ENCODE measurements at places on chromosomes 7 and 10. TPM values are rescaled to one million over a fixed set of nuclear protein-coding genes. Genes with fewer than 3 reads are reported as not detected.

DNA sequence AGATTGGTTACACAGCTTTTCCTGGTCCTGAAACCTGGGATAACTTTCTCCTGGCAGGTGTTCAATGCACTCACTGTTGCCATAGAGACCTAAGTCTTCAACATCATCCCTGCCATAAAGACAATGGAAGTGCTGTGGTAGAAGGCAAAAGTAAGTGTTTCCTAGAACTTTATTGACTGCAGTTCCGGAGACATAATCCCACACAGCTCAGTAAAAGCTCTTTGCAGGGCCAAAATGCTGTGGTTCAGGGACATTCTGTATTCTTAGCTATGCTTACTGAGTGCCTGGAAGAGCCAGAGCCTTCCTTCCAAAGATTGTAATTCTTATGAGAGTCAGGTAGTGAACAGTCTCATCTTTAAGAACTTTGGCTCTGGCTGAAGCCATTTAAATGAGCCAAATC lies 5.3 kb downstream of the WIPF3 start:
- H3K27ac ChIP-seq = no peak overlapping the region
- no peak overlapping the region for H3K4me3 ChIP-seq
- peaks cover 13% of the 10 kb centered on the region for H3K4me1 ChIP-seq
- DNase-seq = no peak
- peaks cover 28% of the 10 kb centered on the region for H3K27me3 ChIP-seq

DNA sequence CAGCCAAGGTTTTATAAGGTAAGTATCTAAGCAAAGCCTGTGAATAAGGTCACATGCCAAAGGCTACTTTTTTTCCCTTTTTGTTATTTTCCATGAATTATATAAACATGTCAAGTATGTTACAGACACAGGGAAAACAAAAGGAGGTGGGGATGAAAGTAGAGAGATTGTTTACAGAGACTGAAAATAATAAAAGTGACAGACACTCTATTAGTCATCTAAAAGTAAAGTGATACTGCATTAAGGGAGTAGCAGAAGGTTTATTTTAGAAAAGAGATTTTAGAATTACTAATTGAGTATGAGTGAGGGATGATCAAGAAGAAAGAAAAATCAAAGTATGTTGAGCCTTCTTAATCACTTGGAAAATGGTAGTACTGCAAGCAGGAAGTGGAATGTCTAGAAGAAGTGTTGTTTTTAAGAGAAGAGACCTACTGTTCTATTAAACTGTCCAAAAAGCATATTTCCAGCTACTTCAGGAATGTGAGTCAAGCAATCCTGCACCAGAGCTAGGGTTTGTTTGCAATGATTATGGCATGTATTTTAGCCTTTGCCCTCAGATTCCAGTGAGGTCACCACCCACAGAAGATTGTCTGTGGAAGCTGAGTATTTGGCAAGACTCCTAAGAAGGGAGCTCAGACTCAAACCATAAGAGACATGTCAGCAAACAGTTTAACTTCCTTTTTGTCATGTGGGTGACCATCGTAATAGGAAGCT lies 177.9 kb upstream of the PLXDC2 start:
- no peaks in the 10 kb centered on the region for H3K36me3 ChIP-seq
- H3K27ac ChIP-seq = no peak overlapping the region
- no peaks in the 10 kb centered on the region for H3K27me3 ChIP-seq
- H3K4me1 ChIP-seq = peaks cover 6% of the 10 kb centered on the region

- H3K27ac ChIP-seq = no peak overlapping the region
- no peaks in the 10 kb centered on the region for H3K4me1 ChIP-seq
- H3K27me3 ChIP-seq = no peaks in the 10 kb centered on the region
- no peak overlapping the region for H3K4me3 ChIP-seq
Observed at GRCh38 chr10:74061104-74061503, 63.2 kb downstream of the VCL start.

GRCh38 chr10:102661658-102662028 lies 17.4 kb downstream of the TRIM8 start:
- no peak overlapping the region for H3K27ac ChIP-seq
- H3K4me3 ChIP-seq = peak overlapping the region; percentile 64
- no peaks in the 10 kb centered on the region for H3K27me3 ChIP-seq
- no peak for DNase-seq
- H3K36me3 ChIP-seq = peaks cover 3% of the 10 kb centered on the region

DNA sequence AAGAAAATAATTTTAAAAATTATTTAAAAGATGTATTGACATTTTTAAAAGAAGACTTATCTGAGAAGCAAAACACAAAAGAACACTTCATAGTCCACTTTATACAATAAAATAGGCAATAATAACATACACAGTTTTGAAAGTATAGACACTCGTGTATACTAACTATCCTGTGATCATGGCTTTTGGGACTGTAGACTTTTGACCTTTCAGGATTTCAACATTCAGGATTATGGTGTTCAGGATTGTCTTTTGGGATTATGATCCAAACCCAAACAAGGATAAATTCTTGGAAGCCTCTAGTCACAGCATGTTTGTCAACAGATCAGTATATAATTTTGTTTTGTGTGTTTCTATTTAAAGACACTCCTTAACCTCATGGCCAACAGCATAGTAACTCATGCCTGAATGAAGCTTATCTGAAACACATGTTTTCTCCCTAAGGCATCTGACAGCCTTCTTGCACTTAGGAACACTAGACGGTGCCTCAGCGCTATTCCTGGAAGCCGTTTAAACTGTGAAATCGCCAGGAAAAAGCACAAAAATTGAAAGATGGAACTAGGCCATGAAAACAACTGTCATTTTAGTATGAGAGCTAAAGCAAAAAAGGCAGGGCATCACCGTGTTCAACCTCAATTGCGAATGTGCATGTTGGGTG lies 29.9 kb downstream of the GSAP start:
- no peak overlapping the region for H3K27ac ChIP-seq
- no peak overlapping the region for H3K4me3 ChIP-seq
- no peaks in the 10 kb centered on the region for H3K36me3 ChIP-seq
- no peak for DNase-seq

DNA sequence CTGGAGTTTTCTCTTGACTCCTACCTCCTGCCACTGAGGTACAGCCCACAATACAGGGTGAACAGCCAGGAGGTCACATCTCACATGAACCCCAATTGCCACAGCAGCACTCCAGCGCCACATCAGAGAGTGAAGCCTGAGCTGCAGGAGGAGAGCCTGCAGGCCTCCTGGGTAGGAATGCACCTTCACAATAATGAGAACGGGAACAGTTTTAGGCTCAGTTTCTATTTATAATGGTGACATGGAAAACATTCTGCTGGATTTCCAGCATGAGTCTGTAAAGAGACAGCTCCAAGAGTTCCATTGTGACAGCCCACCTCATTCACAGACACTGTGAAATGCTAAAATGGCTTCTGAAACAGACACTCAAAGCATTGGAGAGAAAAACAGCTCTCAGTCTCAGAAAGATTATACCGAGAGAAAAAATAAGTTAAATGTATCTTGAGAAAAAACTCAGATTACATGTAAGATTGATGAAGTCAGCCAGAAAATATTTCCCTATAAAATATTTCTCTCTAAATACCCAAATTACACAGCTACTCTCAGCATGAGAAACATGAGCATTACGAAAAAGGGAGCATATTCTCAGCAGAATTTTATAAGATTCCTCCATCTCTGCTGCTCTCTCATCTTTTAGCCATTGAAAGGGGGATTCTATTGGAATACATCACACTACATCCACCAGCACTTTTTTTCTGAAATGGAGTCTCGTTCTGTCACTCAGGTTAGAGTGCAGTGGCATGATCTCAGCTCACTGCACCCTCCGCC lies 11.3 kb downstream of the ZNF680 start:
- no peaks in the 10 kb centered on the region for H3K27me3 ChIP-seq
- no peaks in the 10 kb centered on the region for H3K4me1 ChIP-seq
- no peak for DNase-seq
- H3K27ac ChIP-seq = no peak overlapping the region
- H3K36me3 ChIP-seq = peaks cover 72% of the 10 kb centered on the region

- H3K4me1 ChIP-seq = peaks cover under 1% of the 10 kb centered on the region
- H3K27me3 ChIP-seq = no peaks in the 10 kb centered on the region
- peaks cover 63% of the 10 kb centered on the region for H3K36me3 ChIP-seq
- no peak for DNase-seq
Observed at GRCh38 chr10:29681676-29682448, 47.1 kb upstream of the SVIL start.

DNA sequence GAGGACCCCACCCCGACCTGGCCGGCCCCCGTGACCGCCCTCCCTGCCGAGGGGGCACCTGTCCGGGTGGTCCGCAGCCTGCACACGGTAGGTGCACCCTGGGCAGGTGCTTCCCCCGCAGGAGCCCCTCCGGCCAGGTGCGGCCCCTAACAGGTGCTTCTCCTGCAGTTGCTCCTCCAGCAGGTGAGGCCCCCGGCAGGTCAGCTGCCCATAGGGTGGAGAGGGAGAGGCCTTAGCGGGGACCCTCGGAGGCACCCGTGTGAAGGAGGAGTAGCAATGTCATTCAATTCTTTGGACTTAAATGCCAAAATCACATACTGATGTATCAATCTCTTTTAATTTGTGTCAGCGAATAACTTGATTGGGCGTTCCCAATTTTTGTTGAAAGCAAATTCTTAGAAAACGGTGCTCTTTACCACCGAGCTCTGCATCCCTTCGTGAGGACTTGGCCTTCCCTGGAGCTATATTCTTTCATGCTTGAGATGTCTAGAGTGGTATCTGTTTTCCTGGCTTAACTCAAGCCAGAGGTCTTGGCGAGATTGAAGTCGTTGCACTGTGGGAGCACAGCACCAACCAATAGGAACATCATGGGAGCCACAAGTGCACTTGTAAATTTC lies 738 bp upstream of the NCAPG2 start:
- peaks cover 6% of the 10 kb centered on the region for H3K36me3 ChIP-seq
- H3K27ac ChIP-seq = peak overlapping the region; percentile 22
- no peak for DNase-seq
- H3K27me3 ChIP-seq = no peaks in the 10 kb centered on the region

GRCh38 chr10:71289421-71290130 lies 29.5 kb upstream of the SLC29A3 start:
- no peaks in the 10 kb centered on the region for H3K36me3 ChIP-seq
- H3K27ac ChIP-seq = no peak overlapping the region
- H3K4me3 ChIP-seq = no peak overlapping the region
- DNase-seq = no peak

- H3K4me1 ChIP-seq = peaks cover 14% of the 10 kb centered on the region
- no peak overlapping the region for H3K4me3 ChIP-seq
- no peaks in the 10 kb centered on the region for H3K36me3 ChIP-seq
- no peak overlapping the region for H3K27ac ChIP-seq
Observed at GRCh38 chr10:73407495-73407894, 6.4 kb downstream of the ANXA7 start.

GRCh38 chr7:47622946-47623640 lies 41.2 kb upstream of the TNS3 start:
- no peak overlapping the region for H3K4me3 ChIP-seq
- H3K4me1 ChIP-seq = peaks cover 44% of the 10 kb centered on the region
- H3K27ac ChIP-seq = no peak overlapping the region

- no peak within 1 kb of the TSS for H3K27ac ChIP-seq
- no peak for DNase-seq
- H3K4me3 ChIP-seq = no peak within 1 kb of the TSS
- no peaks in the 10 kb centered on the region for H3K4me1 ChIP-seq
- H3K27me3 ChIP-seq = no peaks in the 10 kb centered on the region
Observed at GRCh38 chr7:123844712-123845219, at the start of gene HYAL4. Gene HYAL4, plus strand, starts transcription at chr7:123845169. Its CDS starts 23,105 bp downstream, at chr7:123868274.

- DNase-seq = no peak
- peaks cover 27% of the 10 kb centered on the region for H3K27me3 ChIP-seq
Observed at GRCh38 chr10:120732643-120733313, 118.4 kb upstream of the WDR11 start.

GRCh38 chr7:46034056-46034768 lies 113.1 kb upstream of the IGFBP3 start:
- H3K36me3 ChIP-seq = no peaks in the 10 kb centered on the region
- H3K4me1 ChIP-seq = no peaks in the 10 kb centered on the region

DNA sequence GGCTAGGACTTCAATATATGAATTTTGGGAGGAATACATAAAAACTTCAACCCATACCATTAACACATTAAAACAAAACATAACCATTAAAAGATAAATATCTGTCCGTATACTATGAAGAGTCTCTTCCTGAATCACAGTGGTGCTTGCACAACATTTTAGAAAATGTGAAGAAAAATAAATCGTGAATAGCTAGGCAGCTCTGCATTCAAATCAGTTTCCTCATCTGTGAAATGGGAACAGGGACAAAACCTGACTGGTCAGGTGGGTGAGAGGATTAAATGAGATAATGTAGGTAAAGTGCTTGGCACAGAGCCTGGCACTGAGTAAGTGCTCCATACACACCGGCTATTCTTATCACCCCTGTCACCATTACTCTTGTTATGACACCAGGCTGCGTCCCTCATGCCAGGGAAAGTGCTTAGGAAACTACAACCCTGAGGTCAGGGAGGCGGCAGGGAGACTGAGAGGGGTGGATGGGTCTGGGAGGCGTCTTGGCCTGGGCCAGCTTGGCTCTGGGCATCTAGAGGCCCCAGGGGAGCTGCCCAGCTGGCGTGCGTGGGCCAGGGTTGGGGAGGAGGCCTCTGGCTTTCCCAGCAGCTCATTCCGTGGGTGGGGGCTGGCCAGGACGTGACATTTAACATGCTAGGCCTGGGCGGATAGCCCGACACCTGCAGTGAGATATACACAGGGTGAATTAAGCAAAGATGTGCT lies 78.3 kb downstream of the SH3PXD2A start:
- no peaks in the 10 kb centered on the region for H3K27me3 ChIP-seq
- no peak overlapping the region for H3K27ac ChIP-seq
- no peak for DNase-seq
- no peak overlapping the region for H3K4me3 ChIP-seq

GRCh38 chr7:311796-312195 lies 21.8 kb downstream of the FOXL3 start:
- DNase-seq = no peak
- H3K27ac ChIP-seq = no peak overlapping the region
- H3K4me3 ChIP-seq = no peak overlapping the region
- peaks cover 48% of the 10 kb centered on the region for H3K27me3 ChIP-seq

DNA sequence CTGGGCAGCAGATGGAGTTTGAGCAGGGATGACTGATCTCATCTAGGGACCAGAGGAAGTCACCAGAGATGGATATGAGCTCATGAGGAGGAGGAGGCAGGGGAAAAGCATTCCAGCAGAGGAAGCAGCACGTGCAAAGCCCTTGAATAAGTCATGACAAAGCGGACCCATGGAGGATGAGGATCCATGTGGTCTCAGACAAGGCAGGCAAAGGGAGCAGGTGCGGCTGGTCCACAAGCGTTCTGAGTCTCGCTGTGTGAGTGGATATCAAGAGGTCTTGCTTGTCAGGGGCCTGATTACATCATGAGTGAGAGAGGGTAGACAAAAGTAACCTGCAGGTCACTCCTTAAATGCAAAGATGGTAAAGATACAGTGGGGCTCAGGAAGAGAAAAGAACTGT lies 307.6 kb downstream of the GRID1 start:
- H3K4me1 ChIP-seq = no peaks in the 10 kb centered on the region
- peaks cover 11% of the 10 kb centered on the region for H3K27me3 ChIP-seq
- DNase-seq = no peak
- no peaks in the 10 kb centered on the region for H3K36me3 ChIP-seq

The HOXA4 gene
- 0.68 TPM for total RNA-seq

The CALY gene
- total RNA-seq = 0.82 TPM

The SCIN gene
- total RNA-seq = not detected

The C10orf67 gene
- total RNA-seq = 0.33 TPM

The CFTR gene
- total RNA-seq = not detected

The CCL24 gene
- total RNA-seq = not detected

The CFAP46 gene
- 4.4 TPM for total RNA-seq

The PSD gene
- total RNA-seq = 37.4 TPM

The SCART1 gene
- total RNA-seq = 1.6 TPM

The AASS gene
- 82.0 TPM for total RNA-seq

The ANKRD30A gene
- total RNA-seq = not detected

The GATA3 gene
- 0.39 TPM for total RNA-seq

The ZFAND2A gene
- 13.6 TPM for total RNA-seq

The PTPRZ1 gene
- 202 TPM for total RNA-seq

The CNOT4 gene
- total RNA-seq = 27.6 TPM
